ENCODE measurements at places on chromosomes 2 and 18.

DNA sequence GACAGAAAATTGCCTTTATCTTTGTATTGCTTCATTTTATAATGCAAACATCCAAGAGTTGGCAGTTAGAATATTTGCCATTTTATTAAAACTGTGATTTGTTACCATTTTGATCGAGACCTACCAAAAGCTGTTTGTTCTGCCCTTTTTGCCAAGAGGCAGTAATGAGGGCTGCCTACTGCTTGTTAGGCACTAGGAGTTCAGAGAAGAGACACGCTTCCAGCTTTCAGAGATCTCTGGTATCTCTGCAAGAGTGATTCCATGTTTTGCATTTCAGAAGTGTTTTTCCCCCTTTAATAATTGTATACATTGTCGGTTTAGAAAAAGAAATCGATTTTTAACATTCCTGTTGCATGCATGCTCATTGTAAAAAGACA, 628 bp downstream of the MRPL30 start:
- DNase-seq: no peak

- DNase-seq: no peak
Observed at GRCh38 chr18:31652357-31652756, 32.0 kb downstream of the B4GALT6 start.

DNA sequence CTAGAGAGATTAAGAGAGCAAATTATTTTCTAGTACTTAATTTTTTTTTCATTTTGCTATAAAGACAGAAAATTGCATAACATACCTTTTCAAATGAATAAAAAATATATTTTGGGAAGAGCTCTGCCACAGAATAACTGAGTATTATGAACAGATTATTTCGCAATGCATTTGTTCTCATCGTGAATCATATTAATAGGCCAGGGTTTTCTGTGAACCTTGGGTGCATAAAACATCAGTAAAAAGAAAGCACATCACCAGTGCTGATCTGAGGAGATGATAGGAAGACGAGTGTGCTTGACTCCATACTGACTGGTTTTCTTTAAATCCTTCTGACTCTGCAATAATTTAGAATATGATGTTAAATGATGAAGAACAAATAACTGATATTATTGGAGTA, 409.1 kb downstream of the CPS1 start:
- DNase-seq: no peak

DNA sequence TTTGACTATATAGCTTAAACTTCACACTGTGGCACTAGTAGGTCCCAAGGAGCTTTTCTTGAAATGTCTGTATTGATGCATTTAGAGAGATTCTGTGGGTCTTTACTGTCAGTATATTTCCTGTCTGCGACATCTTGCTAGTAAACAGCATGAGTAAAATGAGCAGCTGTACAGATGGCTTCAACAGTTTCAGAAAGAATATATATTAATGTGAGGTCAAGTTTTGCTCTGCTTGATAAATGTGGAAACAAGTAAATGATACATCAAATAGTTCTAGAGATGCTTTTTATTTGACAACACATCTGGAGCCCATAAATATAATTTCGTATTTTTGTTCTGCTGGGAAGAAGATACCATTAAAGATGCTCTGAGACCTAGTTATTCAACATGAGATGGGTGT, 310.9 kb upstream of the COL3A1 start:
- no peak for DNase-seq

DNA sequence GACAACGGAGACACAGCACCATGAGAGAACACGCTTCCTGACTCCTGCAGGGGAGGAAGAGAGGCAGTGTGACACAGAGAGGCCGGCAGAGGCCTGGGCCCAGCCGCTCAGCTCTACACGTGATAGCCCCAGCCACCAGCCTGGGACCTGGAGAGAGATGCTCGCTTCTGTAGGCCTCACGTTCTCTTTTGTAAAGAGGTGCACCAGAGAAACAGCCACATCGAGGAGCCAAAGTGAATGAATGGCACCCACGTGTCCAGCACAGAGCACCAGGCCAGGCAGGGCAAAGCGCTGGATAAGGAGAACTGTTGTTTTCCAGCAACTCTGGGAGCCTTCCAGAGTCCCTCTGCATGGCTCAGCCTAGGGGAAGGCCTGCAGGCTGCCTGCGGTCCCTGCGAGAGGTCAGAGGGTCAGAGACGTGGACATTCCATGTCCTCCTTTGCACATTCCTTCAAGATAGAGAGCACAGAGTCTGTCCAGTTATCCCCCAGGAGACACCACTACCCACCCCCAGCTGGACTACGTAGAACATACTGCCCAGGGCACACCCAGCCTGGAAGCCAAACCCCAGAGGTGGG, 14.2 kb downstream of the LIMS2 start:
- DNase-seq: no peak

DNA sequence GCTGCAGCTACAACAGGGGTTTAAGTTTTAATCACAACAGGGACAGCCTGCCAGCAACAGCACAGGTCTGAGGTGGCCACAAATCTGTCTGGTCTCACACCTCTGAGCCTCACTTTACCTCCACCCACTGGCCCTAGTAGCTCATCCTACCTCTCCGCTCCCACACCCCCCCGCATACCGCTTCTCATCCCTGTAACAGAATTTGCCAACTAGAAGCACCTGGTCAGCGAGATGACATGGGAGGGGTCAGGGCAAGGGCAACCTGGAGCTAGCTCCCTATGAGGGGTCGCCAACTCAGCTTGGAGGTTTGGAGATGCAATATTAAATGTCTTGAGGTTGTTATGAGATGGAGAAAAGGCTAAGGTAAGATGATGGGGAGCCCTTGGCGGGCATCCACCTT, 7.5 kb downstream of the CATIP start:
- DNase-seq: no peak

GRCh38 chr18:69898241-69898861, 49.3 kb downstream of the CD226 start:
- DNase-seq: no peak

GRCh38 chr2:217942731-217943335, 60.0 kb downstream of the TNS1 start:
- no peak for DNase-seq

GRCh38 chr2:160141912-160142311, 58.2 kb downstream of the ITGB6 start:
- no peak for DNase-seq

DNA sequence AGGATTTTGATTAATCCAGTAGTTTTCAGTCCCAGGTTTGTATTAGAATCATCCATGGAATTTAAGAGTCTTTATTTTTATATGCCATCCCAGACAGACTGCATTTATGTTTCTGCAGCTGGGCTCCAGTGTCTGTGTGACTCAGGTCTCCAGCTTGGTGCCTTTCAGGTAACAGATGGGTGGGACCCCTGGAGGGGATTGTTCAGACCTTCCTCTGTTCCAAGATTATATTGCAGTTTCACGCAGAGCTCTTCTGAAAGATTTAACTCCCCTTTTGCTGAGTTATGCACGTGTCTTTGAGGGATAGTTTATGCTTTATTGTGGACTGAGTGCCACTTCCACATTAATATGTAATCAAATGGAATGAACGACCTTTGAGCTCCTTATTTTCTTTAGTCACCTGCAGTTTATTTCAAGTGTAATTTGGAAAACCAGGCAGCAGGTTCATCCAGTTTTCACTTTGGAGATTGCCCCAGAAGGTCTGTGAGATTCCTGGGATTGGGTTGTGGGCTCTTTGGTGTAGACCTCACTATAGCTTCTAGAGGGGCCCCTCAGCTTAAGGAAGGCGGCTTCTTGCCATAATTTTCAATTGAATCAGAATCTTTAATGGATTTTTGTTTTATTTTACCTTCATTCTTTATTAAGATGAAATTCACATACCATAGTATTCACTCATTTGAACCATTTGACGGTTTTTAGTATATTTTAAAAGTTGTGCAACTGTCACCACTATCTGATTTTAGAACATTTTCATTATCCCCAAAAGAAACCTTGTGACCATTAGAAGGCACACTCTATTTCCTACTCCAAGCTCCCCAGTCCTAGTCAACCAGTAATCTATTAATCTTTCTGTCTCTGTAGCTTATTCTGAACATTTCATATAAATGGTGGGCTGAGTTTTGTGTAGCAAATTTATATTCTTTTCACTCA, 135.0 kb downstream of the WDSUB1 start:
- no peak for DNase-seq

GRCh38 chr2:107607054-107607453, 219.6 kb upstream of the RGPD4 start:
- DNase-seq: no peak

GRCh38 chr2:204670124-204670523, 124.8 kb downstream of the PARD3B start:
- no peak for DNase-seq

GRCh38 chr2:104859766-104860450, 6.0 kb downstream of the POU3F3 start:
- no peak for DNase-seq

DNA sequence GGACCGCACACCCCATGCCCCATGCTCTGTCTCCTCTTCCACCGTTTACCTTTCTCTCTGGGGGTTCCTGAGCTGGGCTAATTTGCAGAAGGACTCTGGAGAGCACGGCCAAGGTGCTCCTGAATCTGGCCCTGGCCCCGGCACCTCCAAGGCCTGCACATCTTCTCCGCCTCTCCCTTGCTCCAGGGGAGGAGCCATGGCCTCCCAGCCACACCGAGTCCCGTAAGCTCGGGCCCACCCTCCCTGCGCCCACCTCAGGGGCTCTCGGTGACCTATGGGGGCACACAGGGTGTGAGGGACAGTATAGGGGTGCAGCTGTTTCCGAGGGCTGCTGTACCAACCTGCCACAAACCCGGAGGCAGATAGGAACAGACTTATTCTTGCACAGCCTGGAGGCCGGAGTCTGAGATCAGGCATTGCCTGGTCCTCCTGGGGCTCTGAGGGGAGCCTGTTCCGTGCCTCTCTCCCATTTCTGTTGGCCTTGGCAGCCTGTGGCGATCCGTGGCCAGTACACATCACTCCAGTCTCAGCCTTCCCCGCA, 127.3 kb upstream of the GPC1 start:
- no peak for DNase-seq

DNA sequence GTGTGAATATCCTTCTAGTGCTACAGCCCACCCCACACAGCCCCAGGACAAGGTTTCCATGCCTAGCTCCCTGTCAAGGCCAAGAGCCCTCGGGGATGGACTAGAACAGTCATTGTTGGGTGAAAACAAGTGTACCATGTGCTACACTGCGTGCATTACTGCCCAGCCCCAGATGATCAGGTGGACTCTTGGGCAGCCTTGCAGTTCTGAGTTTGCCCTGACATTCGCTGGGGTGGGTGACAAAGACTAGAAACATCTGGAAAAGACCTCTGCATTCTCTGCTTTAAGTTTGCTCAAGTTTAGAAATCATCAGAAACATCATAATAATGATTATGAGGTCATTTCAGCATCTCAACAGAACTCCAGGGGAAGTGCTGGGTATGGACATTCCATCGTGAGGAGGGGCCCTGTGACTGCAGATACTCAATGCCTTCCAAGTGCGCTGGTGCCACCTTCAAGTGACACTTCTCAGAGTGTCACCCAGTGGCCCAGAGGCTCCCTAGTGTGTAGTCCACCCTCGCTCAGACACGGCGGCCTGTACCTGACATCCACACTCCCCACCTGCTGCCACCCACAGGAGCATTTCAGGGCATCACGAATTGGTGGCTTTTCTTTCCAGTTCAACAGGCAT, 5.3 kb upstream of the PXDN start:
- no peak for DNase-seq

- no peak for DNase-seq
Observed at GRCh38 chr2:148616662-148617061, 27.9 kb upstream of the EPC2 start.

DNA sequence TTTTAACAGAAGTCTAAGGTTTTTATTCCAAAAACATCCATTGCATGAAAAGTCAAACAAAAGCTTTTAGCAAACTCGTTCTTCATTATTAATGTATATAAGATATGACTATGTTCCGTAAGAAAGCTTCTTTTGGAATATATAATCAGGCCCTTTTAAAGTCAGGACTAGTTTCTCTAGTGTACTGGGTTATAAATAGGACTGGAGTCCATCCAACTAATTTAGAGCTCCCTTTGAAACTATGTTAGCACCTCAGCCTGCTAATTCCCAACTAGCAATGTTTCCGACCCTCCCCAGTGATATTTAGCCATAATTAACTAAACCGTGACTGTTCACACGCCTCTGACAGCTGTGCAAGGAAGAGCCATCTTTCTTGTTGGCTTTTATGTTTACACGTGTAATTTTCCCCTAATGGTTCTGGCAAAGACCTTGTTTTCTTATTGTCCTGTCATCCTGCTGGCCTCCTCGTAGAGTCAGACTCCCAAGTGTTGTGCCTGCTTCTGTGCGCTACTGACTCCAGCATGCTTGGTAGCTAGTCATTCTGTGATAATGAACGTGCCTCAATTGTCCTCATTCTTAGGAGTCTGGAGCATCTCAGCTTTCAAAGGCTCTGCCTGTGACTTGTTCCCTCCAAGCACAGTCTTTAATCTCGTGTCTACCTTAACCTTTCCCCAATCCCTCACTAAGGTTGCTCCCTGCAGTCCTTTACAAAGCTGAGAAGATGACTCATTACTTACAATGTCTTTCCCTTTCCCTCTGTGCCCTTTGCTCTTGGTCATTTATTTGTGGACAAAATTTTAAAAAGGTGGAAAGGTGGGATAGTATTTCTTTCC, 172.2 kb upstream of the RASGRP3 start:
- no peak for DNase-seq

DNA sequence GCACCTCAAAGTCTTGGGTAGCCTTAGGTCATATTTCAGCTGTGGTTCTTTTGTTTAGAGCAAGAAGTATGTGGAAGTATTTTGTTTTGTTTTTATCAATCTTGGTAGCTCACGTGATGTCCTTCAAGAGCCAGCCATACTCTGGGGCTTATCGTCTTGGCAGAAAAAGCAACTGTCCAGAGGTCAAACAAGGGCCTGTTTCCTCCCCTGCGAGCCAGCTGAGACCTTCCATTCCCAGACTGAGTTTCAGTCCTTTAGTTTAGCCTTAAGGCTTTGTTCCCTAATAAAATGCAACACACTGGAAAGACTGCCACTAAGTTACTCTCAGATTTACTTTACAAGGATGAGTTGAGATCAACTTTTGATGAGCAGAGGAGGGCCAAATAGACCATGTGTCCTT, 63.5 kb downstream of the TXNL1 start:
- DNase-seq: no peak
